NCI-H748 treated with DMSO at 0.1 percent for 48 hours (cell line): ENCODE measurements at places on chromosomes 2 and 18.

GRCh38 chr2:189685540-189686229 lies 11.2 kb downstream of the ANKAR start:
- DNase-seq, result no peak

DNA sequence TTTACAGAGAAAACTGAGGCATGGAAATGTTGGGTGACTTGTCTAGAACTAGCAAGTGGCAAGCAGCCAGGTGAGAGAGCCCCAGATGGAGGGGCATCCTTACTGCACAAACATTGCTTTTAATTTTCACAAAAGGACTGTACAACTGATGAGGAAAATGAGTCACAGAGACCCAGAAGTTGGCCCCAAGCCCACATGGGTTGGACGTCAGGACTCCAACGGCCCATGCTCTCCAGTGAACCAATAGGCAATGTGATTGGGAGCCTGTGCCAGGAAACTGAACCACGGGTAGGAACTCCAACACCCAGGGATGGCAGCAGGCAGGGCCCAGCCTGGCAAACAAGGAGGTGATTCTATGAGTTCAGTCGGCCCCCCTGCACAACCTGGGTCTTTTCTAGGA lies 50.8 kb downstream of the PID1 start:
- DNase-seq, result no peak

GRCh38 chr2:28387082-28387960 lies 5.3 kb upstream of the FOSL2 start:
- no peak for DNase-seq

GRCh38 chr2:238404406-238405216 lies 22.1 kb upstream of the ASB1 start:
- DNase-seq, result no peak

DNA sequence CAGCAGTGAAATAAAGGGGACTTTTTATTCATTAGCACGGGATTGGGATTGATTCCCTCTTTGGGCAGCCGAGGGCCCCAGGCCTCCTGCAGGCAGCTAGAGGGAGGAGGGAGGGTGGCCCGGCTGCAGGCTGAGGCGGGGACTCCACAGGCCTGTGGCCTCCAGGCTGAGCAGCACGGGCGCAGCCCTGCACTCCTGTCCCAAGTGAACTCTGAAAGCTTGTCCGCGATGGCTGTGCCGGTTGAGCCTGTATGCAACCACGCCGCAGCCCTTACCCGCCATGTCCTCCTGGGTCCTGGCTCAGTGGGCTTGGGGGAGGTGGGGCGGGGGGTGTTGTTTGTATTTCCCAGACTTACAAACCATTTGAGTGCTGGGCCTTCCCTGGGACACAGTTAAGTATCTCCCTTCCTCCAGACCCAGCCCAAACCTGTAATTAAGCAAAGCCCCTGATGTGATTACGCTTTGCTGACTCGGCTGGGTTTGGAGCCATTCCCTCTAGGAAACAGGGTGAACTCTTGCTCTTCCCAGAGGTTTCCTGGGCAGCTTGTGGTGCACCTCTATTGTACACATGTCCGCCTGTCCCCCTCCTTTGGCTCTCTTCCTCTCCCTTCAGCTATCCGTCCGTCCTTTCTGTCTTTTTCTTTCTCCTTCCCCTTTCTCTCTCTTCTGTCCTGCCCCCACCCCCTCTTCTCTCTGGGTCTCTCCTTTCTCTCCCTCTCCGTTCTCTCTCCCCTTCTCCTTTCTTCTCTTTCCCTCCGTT lies 5.3 kb downstream of the GLI2 start:
- no peak for DNase-seq

DNA sequence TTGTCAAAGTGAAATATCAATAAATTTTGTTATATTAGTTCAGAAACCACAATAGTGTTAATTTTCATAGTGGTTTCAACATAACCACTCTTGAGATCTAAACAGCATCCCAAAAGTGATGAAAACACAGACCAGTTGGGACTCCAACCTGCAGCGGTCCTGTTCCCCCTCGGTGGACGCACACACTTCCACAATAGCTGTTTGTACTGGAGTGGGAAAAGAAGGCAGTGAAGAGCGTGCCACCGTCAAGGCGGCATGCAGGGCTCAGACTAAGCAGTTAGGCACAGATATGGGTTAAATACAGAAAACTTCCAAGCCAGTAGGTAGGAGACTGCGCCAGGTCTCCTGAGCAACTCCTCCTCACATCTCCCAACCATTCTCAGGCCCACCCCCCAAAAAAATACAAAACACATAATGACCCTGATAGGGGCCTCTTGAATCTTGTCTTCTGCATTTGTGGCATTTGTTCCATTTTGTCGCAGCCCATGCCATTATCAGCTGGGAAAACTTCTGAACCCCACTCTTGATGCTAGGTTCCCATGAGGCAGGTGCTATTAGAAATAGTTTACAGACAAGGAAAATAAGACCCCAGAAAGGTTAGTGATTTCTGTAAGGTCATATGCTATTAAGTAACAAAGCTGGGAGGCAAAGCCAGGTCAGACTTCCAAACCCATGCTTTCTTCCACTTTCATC lies 57.7 kb downstream of the GORASP2 start:
- DNase-seq, result no peak

DNA sequence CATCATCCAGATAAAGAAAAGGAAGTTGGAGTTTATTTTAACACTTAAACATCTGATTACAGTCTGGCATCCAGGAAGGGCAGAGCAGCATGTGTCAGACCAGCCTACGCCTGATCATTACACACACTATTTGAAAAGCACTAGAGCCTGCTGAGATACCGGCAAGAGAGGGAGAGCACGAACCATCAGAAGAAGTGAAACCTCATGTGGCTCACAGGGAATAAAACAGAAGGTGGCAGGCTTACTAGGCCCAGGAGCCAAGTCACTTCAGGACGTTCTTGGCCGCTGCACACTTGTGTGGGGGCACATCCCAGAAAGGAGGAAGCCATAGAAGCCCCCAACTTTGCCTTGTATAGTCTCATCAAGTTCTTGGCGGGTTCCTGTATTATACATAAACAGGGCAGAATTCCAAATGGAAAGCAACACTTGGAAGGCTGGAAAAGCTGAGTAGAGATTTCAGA lies 105.5 kb downstream of the UGGT1 start:
- no peak for DNase-seq

DNA sequence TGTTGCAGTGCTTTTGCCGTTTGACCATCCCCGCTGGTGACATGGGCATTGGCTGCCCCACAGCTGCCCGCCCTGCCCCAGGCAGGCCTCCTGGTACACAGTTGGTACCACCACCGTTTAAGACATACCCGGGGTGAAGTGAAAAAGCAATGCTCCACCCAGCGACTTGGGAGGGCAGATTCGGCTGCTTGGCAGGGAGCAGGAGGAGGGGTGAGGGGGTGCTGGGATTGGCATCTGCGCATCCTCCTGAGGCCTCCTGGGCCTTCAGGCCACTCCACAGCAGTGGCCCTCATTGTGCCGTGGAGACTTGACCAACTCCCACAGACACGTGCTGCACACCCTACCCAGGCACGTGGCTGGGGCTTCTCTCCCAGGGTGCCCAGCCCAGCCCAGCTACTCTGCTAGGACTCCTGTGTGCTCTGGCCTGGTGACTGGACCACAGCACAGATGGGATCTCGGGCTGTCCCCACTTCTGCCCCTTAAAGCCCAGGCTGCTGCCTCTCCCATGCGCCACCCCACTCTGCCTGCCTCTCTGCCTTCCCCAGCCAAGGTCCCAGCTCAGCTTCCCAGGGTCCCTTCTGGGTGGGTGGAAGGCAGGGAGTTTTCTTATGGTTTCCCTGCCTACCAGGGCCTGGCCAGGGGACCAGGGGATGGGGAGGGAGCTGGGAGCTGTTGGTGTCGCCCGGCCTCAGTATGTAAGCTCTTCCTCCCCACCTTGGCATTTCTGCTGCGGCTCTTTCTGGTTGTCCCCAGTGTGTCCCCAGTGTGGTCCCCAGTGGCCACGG lies 157.0 kb upstream of the HS6ST1 start:
- DNase-seq, result no peak

DNA sequence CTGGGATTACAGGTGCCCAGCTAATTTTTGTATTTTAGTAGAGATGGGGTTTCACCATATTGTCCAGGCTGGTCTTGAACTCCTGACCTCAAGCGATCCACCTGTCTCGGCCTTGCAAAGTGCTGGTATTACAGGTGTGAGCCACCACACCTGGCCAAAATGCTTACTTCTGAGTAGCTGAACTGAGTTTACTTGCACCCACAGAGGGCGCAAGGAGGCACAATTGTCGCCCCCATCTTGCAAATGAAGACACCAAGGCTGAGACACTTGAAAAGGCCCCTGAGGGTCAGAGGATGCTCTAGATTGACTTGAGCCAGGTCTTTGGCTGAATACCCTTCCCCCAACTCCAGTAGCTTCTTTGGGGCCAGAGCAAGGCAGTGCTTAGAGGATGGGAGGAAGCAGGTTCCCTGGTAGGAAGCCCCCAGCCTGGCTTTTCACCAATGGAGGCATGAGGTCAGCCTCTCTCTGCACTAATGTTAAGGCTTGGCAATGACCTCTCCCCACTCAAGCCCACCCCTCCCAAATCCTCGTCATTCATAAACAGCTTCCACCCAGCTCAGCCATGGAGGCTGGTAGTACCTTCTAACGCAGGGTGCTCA lies 14.5 kb upstream of the KIF1A start:
- DNase-seq, result no peak

- DNase-seq, result no peak
Observed at GRCh38 chr2:200335657-200336056, 29.2 kb downstream of the SPATS2L start.

DNA sequence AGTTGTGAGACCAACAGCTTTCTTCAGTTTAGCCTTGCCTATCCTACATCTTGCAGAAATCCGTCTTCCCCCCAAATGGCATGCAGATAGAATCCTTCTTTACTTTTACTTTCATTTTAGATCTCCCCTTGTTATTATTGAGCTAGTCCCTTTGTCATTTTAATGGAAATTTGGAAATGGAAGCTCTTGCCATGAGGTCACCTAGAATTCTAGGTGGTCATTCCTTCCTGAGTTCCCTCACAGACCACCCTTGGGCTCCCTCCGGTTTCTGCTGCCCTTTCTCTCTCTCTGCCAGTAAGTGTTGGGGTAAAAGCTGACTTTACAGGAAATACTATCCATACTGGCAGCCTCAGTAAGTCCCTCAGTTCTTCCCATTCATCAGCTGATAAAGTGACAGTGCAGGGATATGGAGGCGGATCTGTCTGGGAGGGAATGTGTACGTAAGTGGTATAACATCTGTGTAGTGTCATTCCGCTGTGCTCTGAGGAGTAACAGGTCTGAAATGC lies 30.2 kb downstream of the ARHGAP25 start:
- DNase-seq, result no peak

DNA sequence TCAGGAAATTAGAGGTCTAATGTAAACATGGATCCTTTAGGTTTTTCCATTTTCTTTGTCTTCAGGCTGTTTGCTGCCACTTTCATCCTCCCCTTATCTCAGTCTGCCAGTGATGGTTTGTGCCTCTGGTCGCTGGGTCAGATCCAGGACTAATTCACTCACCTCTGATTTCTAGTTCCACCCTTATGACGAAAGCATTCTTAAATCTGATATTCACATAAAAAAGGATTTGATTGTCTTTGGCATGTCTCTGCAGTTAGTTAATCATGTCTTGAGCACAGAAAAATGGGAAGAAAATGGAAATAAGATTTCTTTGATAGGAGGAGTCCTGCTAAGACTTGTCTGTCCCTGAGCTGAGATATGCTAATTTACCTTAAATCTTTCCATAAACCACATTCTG lies 4.6 kb downstream of the IL1RL1 start:
- DNase-seq, result no peak

DNA sequence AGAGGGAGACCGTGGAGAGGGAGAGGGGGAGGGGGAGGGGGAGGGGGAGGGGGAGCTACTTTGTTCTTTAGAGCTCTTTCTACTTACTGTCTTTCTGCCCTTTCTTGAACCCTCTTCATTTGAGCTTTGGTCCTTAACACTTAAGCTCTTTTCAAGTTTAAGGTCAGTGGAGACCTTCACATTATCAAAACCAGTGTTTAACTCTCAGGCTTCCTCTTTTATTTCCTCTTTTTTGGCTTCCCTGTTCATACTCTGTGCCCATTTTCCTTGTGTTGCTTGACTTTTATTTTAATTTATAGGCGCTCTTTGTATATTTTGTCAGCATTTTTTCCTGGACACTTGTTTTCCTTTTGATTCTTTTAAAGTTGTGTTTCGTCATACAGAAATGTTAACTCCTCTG lies 37.1 kb downstream of the ACSL3 start:
- DNase-seq, result no peak

GRCh38 chr2:128414946-128415778 lies 96.5 kb upstream of the HS6ST1 start:
- no peak for DNase-seq

DNA sequence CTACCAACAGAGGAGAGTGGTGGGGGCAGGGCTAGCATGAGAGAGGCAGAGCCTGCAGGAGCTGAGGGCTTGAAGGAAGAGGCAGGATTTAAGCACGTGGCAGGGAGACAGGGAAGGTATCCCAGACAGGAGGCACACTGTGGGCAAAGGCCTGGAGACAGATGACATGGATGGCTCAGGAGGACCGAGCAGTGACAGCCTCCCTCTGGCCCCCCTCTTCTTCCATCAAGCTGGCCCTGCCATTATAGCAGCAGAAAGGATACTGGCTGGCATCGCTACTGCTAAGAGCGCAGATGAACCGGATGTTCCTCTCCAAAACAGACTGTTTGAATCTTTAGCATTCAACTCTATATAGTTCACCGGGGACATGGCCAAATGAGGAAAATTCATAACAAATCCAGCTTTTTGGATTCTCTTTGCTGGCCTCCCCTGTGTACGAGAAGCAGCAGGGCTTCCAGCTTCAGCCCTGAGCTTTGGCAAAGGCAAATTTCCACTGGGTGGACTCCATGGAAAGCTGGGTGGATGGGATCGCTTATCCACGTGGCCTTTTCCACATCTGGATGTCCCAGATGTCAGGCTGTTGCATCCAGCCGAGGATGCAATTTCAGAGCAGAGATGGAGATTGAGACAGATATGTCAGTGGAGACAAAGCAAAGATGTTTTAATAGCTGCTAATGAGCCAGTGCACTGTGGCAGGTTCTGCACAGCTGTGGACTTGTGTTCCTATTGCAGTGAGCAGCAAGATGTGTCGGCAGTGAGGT lies 36.2 kb downstream of the CAPN13 start:
- no peak for DNase-seq

GRCh38 chr2:74464406-74464805 lies 776 bp downstream of the MOGS start:
- DNase-seq, result no peak

GRCh38 chr2:216569765-216570164 lies 63.5 kb upstream of the IGFBP2 start:
- no peak for DNase-seq

DNA sequence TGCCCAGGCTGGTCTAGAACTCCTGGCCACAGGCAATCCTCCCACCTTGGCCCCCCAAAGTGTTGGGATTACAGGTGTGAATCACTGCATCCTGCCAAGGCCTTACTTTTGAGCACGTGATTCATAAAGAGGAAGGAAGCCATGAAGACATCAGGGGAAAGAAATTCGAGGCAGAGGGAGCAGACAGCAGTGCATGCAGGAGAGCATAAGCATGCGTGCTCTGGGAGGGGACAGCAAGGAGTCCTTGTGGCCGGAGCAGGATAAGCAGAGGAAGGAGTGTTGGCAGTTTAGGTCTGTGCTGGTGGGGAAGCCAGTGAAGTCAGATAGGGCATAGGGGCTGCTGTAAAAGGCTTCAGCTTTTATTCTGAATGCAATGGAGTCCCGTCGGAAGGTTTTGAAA lies 400.5 kb upstream of the RAB12 start:
- DNase-seq, result no peak
